ENCODE measurements at places on chromosomes 5 and 9. TPM values are rescaled to one million over a fixed set of nuclear protein-coding genes. Genes with fewer than 3 reads are reported as not detected.

Gene NR2F1
- total RNA-seq, result not detected

DNA sequence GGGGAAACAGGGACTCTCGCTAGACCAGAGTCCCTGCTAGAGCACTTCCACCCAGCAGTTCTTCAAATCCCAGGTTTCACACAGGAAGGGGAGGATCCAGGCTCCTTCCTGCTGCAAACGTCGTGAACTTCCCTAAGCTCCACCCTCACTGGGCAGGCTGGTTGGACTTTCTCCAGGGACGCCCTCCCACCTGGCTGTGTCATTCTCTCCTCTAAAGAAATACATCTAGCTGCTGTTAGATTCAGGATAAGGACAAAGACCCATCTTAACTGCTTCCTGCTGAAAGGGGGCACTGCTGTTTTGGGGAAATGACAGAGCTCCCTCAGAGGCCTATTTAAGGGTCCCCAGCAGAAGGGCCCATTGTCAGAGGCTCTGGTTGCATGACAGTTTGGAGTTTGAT, 230.7 kb downstream of the SEMA6A start:
- peak; percentile 37 for DNase-seq

Gene PCDHB14
- total RNA-seq, result 0.26 TPM

GRCh38 chr9:111036429-111036789, 1.9 kb downstream of the LPAR1 start:
- peak; percentile 59 for DNase-seq

DNA sequence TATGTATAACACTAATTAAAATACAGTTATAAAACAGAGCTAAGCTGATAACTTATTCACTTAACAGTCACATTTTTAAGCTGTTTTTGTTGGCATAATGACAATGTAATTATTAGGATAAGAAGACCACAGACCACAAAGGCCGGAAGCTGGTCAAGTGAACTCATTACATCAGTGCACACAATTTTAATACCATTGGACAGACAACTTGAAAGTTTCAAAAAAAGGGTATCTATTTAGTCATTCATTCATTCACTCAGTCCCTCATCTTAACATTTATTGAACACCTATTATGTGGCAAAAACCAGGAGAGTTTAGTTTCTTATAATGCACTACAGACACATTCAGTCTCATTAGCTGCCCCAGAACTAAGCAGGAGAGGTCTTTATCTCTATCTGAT, 11.6 kb downstream of the ERP44 start:
- DNase-seq, result no peak

DNA sequence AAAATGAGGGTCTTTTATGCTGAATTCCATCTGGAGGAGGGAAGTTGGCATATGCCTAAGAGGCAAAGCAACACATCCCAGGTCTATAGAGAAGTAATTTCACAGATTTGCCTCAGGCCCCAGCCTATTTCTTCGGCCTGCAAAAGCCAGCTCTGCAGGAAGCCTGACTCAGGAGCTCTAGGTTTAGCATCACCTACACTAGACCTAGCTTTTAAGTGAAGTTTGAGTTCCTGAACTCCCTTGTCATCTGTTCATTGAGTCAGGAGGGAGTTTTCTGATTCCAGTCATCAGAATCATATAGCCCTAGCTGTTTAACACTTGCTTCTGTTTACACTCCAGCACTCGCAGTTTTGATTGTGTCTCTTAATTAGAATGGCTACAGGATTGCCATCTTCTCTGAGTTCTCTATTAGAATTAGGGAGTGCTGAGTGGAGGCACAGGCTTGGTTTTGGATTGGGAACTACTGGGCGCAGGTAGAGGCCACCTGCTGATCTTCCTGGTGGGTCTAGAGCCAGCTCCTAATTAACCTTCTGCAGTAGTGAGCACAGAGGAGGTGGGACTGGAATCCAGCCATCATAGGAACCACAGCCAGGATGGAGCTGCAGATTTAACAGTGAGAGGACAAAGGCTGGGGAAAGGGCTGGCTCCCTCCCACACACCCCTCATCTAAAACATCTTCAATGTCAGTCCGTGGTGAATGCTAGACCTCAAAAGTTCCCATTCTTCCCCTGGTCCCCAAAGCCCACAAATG, 179.5 kb downstream of the TRIO start:
- DNase-seq, result no peak

GRCh38 chr9:110050925-110051355, 157.0 kb downstream of the C9orf152 start:
- no peak for DNase-seq

GRCh38 chr9:132126680-132127236, 35.1 kb upstream of the NTNG2 start:
- DNase-seq, result peak; percentile 47

- no peak for DNase-seq
Measured at GRCh38 chr9:69697475-69697874, 25.3 kb upstream of the APBA1 start.

GRCh38 chr9:130288393-130288792, 22.8 kb downstream of the HMCN2 start:
- no peak for DNase-seq

- no peak for DNase-seq
Measured at GRCh38 chr5:65394087-65394486, 87.6 kb downstream of the ADAMTS6 start.

Gene QRFP
- total RNA-seq, result not detected

Gene KLF4
- 2.5 TPM for total RNA-seq
